ENCODE measurements at places on chromosomes 7 and 10.

DNA sequence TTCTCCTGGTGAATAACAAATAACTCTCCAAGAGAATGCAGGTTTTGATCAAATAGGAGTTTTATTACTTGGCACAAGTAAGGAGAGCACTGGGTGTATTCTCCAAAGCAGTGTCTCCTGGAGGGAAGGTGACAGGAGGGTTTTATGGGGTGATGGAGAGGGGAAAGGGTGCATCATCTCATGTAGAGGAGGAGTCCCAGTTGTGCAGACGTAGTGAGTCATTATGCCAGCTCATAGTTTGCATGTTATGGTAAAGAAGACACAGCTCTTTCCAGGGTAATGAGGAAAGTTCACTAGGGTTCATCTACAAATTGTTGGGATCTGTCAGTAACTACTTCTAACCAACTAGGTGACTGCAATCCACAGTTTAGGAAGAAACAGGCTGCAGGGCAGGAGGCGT, 347.9 kb upstream of the MEOX2 start:
- no peak for DNase-seq

- DNase-seq = no peak
Observed at GRCh38 chr7:93799750-93800357, 90.7 kb downstream of the TFPI2 start.

DNA sequence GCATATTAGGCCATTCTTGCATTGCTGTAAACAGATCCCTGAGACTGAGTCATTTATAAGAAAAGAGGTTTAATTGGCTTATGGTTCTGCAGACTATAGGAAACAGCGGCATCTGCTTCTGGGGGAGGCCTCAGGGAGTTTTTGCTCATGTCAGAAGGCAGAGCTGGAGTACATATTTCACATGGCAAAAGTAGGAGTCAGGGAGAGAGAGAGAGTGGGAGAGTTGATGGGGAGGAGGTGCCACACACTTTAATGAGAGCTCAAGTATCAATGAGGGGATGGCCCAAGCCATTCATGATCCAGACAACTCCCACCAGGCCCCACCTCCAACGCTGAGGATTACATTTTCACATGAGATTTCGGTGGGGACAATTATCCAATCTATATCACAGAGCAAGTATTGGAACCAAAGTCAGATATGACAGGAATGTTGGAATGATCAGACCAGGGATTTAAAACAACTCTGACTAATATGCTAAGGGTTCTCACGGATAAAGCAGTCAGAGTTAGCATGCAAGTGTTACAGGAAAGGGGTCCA, 795.3 kb upstream of the CELF2 start:
- DNase-seq = no peak

- no peak for DNase-seq
Observed at GRCh38 chr10:34206078-34206934, 608.8 kb downstream of the PARD3 start.

- DNase-seq = no peak
Observed at GRCh38 chr10:126058507-126058906, 162.1 kb downstream of the FANK1 start.

Data from activated CD8-positive, alpha-beta memory T cell treated with anti-CD3 and anti-CD28 coated beads for 1 hour (primary cell).